ENCODE measurements at places on chromosomes 4 and X.

DNA sequence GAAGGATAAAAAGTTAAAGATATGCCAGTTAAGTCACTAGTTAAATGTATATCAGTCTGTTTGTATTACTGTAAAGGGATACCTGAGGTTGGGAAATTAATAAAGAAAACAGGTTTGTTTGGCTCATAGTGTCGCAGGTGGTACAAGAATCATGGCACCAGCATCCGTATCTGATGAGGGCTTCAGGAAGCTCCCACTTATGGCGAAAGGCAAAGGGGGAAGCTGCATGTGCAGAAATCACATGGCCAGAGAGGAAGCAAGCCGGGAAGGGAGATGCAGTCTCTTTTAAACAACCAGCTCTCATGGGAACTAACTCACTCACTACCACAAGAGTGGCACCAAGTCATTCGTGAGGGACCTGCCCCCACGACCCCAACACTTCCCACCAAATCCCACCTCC lies 91.9 kb upstream of the SH3RF1 start:
- DNase-seq = no peak

- no peak for DNase-seq
Measured at GRCh38 chr4:174528226-174528625, 5.9 kb upstream of the HPGD start.

GRCh38 chrX:105168577-105168976 lies 51.9 kb downstream of the TEX13A start:
- DNase-seq = no peak

- no peak for DNase-seq
Measured at GRCh38 chrX:5898463-5898862, 330.2 kb downstream of the NLGN4X start.

DNA sequence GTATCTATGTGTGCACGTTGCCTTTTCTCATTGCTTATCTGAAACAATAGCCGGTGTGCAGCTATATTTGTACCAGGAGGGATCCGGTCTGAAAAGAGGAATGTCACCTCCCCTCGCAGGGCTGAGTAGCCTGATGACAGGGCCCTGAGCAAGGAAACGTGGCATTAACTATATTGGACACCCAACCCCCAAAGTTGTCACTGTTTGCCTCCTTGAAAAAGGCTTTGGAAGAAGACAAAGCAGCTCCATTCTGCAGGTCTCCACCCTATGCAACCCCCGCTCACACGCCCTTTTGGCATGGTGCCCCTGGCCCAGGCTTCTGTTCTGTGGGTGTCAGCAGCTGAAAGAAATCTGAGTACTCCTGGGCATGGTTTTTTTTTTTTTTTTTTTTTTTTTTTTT lies 8.2 kb downstream of the PRRG3 start:
- no peak for DNase-seq

DNA sequence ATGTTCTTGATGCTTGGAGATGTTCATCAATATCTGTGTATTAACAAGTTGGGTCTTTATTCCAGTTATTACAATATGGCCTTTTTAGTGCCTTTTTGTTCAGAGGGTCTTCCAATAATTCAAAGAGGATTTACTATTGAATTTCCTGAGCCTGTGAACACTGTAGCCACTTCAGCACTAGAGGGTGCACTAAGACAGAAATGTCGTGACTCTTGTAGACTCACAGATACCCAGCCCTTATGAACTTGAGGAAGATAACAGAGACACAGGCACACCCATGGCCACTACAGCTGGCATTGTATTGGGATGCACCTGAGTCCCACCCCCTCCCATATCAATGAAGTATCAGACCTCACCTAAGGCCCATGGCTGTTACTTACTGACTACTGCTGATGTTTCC lies 54.4 kb upstream of the ACTRT1 start:
- no peak for DNase-seq

DNA sequence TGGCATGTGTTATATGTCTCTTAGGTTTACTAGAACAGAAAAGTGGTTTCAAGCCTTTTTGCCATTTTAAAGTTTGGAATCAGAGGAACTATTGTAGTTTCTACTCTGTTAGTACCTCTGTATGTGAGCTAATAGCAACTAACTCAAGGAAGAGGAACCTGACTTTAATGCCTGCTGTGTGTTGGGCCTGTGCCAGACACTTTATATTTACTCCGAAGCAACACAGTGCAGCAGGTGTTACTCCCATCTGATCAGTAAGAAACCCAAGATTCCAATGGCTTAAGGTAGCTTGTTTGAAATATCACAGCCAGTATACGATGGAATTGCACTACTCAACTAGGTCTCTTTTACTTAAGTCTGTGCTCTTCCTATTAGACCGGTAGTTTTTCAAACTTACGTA lies 79.2 kb downstream of the USP9X start:
- no peak for DNase-seq

- DNase-seq = no peak
Measured at GRCh38 chr4:172962564-172963353, 205.9 kb upstream of the GALNT7 start.

- no peak for DNase-seq
Measured at GRCh38 chrX:10031746-10032145, 64.6 kb downstream of the CLDN34 start.

DNA sequence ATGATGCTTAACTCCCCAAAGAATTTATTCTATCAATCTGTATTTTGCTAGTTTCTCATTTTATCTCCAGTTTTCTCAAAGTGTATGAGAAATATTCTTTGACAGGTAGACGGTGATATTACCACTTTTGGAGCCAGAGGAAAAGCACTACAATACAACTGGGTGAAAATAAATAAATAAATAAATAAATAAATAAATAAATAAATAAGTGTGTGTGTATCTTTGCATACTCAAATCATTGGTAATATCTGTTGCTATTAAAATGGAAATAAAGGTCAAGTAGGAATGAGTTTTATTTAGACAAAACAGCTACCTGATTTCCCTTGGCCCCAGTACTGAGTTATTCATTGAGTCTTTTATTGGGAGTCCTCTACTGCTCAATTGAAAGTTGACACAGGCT lies 114.3 kb downstream of the RBMX2 start:
- DNase-seq = no peak

DNA sequence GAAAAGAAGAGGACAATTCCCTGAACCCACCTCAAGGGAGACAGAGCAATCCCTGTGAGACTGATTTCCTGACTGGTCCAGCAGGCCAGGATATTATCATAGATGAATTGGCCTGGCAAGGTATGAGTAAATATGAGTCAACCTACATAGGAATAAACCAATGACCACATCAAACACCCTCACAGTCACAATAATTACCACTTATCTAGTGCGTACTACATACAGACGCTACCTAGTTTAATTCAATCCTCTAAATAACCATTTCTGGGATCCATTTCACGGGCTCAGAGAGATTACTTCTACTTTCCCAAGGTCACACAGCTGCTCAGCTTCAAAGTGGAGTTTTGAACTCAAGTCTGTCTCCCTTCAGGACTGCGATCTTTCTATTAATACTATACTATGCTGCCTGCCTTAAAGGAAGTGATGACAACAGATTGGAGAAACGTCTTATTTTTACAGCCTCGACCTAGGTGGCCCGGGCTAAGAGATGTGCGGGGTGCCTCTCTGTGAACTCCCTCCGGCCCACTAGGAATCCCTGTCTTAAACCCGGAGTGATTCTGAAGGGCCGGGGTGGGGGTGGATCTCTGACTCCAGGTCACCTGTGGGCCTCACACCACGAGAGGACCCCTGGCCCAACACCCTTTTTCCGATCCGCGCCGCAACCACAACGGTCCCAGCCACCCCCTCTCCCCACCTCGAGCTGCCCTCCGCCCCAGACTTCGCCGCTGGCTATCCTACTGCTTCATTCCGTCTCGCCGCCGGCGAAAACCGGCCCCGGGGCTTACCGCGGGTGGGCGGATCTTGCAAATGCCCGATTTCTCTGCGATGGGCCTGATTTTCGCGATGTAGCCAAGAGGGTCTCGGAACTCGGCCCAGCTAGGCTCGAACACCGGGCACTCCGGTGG lies 800 bp downstream of the KDM5C start:
- DNase-seq = no peak

DNA sequence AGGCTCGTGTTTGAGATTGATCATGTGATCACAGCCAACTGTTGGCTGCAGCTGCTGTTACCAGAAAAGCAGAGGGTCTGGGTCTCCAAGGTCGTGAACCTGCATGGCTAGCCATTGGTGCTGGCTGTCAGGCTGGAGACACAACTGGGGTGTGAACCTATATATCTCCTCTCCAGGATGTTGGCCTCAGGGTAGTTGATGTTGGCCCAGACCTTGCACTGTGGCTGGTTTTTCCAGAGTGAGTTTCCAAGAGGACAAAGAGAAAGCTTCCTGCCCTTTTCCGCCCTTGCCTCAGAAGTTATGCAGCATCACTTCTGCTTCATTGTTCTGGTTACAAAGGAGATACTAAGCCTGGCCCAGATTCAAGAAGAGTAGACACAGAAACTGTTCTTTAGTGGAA lies 607.8 kb upstream of the HS3ST1 start:
- no peak for DNase-seq

Measured in omental fat pad (tissue), 4 donors.